ENCODE measurements at places on chromosomes 11 and 22.

GRCh38 chr11:111654601-111655000 lies 52.4 kb downstream of the SIK2 start:
- DNase-seq = no peak

GRCh38 chr11:131938351-131938751 lies 567.9 kb downstream of the NTM start:
- no peak for DNase-seq

GRCh38 chr11:17651681-17652080 lies 67.7 kb upstream of the MYOD1 start:
- DNase-seq = no peak

GRCh38 chr11:12536566-12536965 lies 137.7 kb upstream of the TEAD1 start:
- no peak for DNase-seq

- DNase-seq = no peak
Observed at GRCh38 chr11:76646882-76647534, 23.5 kb downstream of the LRRC32 start.

DNA sequence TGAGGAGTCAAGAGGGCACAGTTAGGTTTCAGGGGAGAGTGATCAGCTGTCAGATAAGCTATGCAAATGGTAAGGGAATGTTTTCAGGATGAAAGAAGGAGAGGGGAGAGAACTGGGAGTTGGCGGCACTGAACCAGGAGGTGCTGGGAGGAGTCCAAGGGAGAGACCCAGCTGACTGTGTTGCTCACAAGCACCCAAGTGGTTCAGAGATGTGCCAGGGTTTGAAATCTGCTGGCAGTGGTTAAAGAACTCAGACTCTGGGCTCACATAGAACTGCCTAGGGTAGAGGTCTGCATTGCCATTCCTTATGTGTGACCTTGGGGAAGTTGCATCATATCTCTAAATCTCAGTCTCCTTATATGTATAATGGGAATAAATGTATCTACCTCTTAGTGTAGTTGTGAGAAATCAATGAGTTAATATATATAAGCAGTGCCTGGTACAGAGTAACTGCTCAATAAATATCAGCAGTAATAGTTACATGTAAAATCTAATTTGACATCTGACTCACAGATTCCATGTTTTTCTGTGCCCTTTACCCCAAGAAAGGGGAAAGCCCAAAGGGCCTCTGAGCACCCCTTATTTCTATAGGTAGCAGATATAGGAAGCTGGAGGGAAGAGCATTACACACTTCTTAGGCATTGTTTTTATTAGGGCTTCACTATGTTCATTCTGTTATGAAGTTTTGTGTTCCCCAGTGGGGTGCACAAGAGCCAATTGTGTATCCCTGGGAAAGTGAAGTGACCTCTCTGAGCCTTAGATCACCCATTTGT lies 66.9 kb upstream of the SESN3 start:
- no peak for DNase-seq

DNA sequence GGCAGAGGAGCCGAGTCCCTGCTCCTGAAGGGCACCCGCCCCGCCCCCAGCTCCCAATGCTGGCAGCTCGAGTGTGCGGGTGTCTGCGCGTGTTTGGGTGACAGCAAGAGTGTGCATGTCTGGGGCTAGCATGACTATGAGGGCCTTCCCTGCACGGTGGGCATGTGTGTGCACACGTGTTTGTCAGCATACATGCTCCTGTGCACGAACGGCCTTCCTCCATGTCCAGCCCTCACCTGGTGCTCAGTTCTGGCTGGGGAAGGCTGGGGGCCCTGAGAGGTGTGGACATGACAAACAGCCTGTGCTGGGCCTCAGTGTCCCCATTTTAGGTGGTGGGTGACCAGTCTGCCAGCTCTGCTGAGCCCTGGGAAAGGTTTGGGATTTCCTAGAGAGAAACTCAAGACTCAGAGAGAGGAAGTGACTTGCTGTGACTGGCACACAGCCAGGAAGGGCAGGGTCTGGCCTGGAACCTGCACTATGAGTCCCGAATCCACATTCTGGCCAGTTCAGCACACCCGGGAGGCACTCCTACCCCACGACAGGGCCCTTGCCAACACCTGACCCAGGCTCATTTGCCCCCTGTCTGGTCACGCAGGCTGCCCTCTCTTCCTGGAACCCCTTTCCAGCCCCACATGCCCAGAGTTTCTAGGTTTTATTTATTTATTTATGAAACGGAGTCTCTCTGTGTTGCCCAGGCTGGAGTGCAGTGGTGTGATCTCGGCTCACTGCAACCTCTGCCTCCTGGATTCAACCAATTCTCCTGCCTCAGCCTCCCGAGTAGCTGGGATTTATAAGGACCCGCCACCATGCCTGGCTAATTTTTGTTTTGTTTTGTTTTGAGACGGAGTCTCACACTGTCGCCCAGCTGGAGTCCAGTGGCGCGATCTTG lies 3.3 kb upstream of the SHISA8 start:
- no peak for DNase-seq

DNA sequence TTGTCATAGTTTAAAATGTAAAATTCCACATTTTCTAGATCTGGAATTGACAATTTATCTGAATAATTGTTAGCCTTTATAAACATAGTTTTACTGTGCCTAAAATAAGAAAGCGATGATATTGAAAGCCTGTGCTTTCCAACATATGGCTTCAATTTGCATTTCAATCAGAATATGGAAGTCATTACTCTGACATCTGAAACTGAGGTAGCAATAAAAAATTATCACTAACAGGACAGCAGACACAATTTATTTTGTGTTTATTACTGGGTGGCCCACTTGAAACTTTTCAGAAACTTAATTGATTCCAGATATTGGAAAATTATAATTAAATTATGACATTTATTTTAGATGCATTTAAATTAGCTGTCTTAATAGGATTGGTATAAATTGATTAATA lies 78.5 kb downstream of the TMEM135 start:
- DNase-seq = no peak

- DNase-seq = no peak
Observed at GRCh38 chr11:18715476-18715875, 10.5 kb downstream of the IGSF22 start.

DNA sequence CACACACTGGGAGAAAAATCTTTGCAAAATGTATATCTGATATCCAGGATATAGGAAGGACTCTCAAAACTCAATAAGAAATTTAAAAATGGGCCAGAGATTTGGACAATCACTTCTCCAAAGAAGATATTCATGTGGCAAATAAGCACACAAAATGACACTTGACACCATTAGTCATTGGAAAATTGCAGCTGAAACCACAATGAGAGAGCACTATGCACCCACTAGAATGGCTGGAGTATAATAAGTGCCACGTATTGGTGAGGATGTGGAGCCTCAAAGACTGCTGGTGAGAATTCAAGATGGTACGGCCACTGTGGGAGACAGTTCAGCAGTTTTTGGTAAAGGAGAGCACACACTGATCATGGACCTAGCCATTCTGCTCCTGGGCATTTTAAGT lies 12.8 kb upstream of the OSBPL5 start:
- DNase-seq = no peak

- DNase-seq = no peak
Observed at GRCh38 chr11:126658306-126659056, 303.0 kb downstream of the ST3GAL4 start.

DNA sequence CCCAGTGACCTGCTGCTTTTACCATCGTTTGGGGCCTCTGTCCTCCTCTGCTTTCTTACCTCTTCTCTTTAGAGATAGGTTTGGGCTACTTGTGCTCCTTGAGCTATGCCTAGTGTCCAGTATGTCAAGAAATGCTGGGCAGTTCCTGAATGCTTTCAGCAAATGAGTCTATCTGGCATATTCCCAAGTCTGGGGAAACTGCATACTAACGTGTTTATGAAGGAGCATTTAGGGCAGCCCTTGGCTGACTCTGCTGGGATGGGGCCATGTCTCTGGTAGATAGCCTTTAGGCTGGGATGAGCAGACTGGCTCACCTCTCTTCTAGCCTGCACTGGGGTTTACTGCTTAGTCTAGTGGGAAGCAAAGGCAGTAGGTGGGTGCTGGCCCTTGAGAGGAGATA lies 43.7 kb upstream of the SUSD2 start:
- DNase-seq = peak; percentile 60

GRCh38 chr11:60858731-60859464 lies 3.1 kb upstream of the PTGDR2 start:
- DNase-seq = no peak

- peak; percentile 56 for DNase-seq
Observed at GRCh38 chr11:32187111-32187510, 96.2 kb downstream of the RCN1 start.

DNA sequence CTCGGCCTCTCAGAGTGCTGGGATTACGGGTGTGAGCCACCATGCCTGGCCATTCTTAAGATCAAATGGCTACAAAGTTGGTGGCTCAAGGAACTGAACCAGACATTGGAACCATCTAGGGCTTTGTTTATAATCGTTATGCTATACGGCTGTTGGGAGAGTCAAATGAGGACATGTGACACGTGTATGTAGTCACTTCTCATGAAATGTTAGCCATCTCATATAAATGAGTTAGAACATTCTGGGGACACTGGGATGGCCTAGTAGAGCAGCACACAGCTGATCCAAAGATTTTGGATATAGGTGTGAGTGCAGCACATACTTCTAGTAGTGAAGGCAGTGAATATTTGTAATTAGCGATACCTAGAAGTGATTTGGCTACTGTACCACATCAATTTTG lies 6.6 kb upstream of the RBM4 start:
- DNase-seq = no peak

DNA sequence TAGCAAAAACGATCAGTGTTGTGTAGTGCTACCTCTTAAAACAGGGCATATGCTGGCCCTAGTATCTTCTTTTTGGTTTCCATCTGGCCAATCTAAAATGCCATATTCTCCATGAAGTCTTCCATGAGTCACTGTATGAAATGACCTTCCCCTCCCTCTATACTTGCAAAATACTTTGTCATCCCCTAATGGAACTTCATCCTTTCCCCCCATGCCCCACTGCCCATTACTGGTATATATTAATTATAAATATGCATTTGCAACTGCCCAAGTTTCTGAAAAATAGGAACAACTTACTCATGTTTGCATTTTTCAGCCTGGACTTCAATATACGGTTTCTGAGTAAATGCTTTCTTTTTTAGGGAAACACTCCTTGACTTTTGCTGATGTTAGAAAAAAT lies 4.5 kb downstream of the APIP start:
- DNase-seq = no peak

DNA sequence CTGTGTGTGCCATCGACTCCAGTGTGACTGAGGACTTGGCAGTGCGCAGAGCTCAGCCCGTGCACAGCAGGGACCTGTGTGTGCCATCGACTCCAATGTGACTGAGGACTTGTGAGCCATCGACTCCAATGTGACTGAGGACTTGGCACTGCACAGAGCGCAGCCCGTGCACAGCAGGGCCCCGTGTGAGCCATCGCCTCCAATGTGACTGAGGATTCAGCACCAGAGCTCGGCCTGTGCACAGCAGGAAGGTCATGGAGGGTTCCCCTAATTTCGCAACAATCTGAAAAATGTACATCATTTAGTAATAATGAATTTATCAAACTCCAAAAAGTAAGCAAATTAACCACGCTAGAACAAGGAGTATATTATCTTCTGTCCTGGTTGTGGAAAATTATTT lies 348.3 kb upstream of the B3GAT1 start:
- no peak for DNase-seq

DNA sequence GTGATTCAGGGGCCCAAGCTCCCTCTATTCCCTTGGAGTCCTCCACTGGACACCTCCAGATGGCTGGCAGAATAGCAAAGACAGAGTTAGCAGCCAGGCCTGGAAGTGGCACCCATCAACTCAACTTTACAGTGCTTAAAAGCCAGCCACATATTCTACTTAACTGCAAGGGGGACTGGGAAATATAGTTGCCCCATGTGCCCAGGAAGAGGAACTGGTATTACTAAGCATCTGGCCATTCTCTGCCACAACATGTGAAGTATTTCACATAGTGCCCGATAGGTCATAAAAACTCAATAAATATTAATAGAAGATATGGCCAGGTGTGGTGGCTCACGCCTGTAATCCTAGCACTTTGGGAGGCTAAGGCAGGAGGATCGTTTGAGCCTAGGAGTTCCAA lies 5.5 kb upstream of the IL10RA start:
- DNase-seq = no peak

DNA sequence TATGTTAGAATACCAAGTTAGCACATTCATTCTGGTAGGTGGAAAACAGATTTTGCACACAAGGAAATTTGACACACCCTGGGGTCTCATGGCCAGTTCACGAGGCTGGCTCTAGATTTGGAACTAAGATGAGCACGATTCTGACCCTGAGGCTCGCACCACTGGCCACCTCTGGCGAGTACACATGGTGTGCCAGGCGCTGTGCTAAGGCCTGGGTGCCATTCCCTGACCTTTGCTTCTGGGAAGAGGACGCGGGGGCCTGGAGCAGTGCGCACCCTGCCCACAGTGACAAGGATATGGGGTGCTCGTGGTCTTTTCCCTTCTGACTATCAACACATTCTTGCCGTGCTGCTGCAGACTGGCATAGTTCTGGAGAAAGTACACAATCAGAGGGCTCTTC lies 29.5 kb upstream of the DMC1 start:
- no peak for DNase-seq

- DNase-seq = no peak
Observed at GRCh38 chr11:129225190-129225589, 33.1 kb upstream of the ARHGAP32 start.

DNA sequence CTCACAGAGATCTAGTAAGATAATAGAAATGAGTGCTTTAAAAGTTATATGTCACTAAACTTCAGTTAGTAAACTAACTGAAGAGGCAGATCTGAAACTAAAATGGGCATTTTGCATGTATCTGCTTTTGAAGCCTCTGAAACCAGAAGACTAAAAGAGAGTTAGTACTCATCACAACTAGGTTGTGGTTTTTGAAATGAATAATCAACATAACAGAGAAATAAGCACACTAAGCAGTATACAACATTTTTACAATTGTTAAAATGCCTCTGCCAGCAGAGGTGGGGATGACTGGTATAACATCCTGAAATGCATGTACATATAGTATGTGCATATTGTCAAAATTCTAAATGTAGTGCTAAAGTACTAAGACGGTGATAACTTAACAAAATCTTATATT lies 564.5 kb downstream of the DLG2 start:
- DNase-seq = no peak

GRCh38 chr22:45212306-45212709 lies 28.4 kb downstream of the KIAA0930 start:
- peak; percentile 44 for DNase-seq

DNA sequence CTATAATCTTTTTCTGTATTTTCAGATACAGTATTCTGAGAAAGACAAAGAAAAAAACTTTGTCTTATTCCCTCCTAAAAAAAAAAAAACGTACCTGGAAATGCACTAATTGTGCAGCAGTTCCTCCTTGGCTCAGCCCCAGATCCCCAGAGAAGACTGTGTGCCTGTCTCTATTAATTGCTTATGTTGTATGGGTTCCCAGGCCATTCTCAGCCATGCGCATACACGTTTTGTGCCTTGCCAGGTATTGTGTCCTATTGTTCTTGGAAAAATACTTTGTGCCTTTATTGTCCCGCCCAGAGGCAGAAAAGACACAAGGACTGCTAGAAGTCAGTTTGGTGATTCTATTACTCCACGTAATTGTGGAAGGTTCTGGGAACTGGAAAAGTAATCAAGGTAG lies 91.2 kb downstream of the PIWIL4 start:
- DNase-seq = no peak

- DNase-seq = no peak
Observed at GRCh38 chr11:101612481-101612880, 28.7 kb upstream of the TRPC6 start.

GRCh38 chr11:95708681-95709080 lies 80.9 kb downstream of the FAM76B start:
- DNase-seq = no peak

- peak; percentile 66 for DNase-seq
Observed at GRCh38 chr22:26576026-26576680, 13.8 kb downstream of the TPST2 start.
